ENCODE measurements at places on chromosomes 3 and 15.

- no peak overlapping the region for H3K4me3 ChIP-seq
- no peak overlapping the region for H3K27ac ChIP-seq
- no peaks in the 10 kb centered on the region for H3K4me1 ChIP-seq
- no peak for DNase-seq
- H3K36me3 ChIP-seq = no peaks in the 10 kb centered on the region
These were observed 8.6 kb upstream of the TCAIM start for GRCh38 chr3:44329946-44330345.

- no peak overlapping the region for H3K4me3 ChIP-seq
- DNase-seq = no peak
- H3K4me1 ChIP-seq = peaks cover 3% of the 10 kb centered on the region
- no peak overlapping the region for H3K27ac ChIP-seq
These were observed 95.1 kb upstream of the TNFAIP8L3 start for GRCh38 chr15:51189669-51190385.

DNA sequence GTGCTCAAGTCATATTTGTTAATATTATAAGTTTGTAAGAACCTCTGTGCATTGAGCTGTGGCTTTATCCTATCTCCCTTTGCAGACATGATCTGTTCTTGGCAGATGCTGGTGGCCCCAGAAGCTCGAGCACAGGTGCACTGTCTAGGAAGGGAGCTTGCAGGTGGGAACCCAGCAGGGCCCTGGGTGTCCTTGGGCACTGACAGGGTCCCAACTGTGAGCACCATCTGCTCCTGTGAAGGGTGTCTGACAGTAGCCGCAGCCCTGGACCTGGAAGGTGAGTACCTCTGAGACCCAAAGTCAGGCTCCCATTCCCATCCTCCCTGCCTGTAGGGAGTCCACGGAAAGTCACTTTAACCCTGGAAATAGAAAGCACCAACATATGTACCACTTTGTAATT lies 2.4 kb upstream of the REC114 start:
- DNase-seq = no peak
- no peaks in the 10 kb centered on the region for H3K36me3 ChIP-seq
- H3K27me3 ChIP-seq = peaks cover 23% of the 10 kb centered on the region
- H3K4me1 ChIP-seq = no peaks in the 10 kb centered on the region
- H3K4me3 ChIP-seq = no peak overlapping the region

DNA sequence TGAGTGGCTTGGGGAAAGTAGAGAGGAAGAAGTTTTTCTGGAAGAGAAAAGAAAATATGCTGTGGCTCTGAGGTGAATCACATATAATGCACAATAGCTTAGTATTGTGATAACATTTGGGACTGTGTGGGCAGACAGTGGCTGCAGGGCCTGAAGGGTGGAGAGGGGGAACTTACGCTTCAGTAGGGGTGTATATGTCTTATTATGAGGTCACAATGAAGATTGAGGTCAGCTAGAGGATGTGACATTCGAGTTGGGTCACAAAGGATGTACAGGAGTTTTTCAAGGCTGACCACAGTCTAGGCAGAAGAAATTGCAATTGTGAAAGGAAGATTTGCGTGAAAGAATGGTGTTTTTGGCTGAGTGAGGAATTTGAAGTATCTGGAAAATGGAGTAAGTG lies 414.8 kb downstream of the LPP start:
- DNase-seq = no peak
- H3K36me3 ChIP-seq = no peaks in the 10 kb centered on the region
- H3K4me3 ChIP-seq = no peak overlapping the region
- H3K27me3 ChIP-seq = no peaks in the 10 kb centered on the region

DNA sequence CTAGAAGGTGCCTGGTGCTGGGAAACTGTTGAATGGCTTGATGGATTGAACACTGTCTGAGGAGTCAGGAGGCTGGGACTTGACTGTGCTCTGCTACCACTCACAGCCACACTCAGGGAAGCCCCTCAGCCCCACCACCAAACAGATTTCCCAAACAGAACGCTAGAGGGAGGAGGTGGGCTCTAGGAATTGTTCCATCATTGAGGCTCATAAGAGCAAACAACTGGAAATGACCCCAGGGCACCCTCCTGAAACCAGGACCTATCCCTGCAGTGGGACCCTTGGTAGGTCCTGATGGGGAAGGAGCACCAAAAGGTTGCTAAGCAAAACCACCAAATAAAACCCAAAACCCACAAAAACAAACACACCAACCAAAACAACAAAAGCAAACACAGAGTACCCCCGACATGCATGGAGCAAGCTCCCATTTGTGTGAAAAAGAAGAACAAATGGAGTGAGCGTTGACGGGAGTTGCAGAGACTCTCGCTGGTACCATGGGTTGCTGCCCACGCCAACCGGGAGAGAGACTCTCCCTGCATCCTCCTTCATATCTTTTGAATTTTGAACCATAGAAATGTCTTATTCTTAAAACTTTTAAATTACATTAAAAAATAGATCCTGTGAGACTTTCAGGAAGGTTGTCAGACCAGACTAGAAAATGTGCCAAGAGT lies 45.6 kb downstream of the ABTB1 start:
- no peaks in the 10 kb centered on the region for H3K4me1 ChIP-seq
- no peak overlapping the region for H3K4me3 ChIP-seq
- peaks cover 3% of the 10 kb centered on the region for H3K27me3 ChIP-seq

DNA sequence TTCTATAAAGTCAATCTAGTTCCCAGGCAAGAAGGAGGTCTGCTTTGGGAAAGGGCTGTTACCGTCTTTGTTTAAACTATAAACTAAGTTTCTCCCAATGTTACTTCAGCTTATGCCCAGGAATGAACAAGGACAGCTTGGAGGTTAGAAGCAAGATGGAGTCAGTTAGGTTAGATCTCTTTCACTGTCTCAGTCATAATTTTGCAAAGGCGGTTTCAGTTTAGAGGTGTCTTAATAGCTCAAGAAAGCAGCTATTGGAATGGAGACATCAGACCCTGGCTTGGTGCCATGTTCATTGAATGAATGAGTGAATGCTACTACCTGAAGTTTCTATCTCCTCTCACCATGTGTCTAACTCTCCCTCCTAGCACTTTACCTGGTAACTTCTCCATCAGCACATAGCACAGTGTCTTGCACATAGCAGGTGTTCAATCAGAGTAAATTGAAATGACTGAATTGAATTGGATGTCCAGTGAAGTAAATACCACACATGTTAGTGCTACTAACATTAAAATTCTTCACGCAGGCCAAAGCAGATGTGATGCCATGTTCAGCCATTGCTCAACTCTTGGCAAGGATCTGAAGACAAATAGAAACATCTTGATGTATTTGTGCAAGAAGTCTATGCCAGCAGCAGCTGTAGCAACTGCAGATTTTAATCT lies 28.2 kb downstream of the CLEC3B start:
- H3K36me3 ChIP-seq = no peaks in the 10 kb centered on the region
- no peak for DNase-seq
- no peak overlapping the region for H3K4me3 ChIP-seq

DNA sequence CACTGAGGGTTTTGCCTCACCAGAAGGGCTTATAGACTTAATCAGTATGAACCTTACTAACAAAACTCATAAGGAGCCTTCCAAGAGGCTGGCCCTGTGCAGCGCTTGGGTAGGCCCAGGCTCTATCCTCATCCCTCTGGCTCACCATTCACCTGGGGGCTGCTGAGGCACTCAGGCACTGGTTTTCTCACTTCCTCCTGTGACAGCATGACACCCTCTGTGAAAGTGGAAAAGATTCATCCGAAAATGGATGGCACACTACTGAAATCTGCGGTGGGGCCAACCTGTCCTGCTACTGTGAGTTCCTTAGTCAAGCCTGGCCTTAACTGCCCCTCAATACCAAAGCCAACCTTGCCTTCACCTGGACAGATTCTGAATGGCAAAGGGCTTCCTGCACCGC lies 41.3 kb downstream of the PSMD6 start:
- no peaks in the 10 kb centered on the region for H3K27me3 ChIP-seq
- H3K27ac ChIP-seq = peak overlapping the region; percentile 93
- no peak for DNase-seq
- peaks cover 81% of the 10 kb centered on the region for H3K4me1 ChIP-seq
- peaks cover 70% of the 10 kb centered on the region for H3K36me3 ChIP-seq

- H3K27me3 ChIP-seq = no peaks in the 10 kb centered on the region
- peak overlapping the region; percentile 86 for H3K27ac ChIP-seq
- H3K4me1 ChIP-seq = peaks cover 59% of the 10 kb centered on the region
- H3K36me3 ChIP-seq = peaks cover 61% of the 10 kb centered on the region
- DNase-seq = no peak
These were observed 41.4 kb downstream of the VGLL4 start for GRCh38 chr3:11602239-11602840.

DNA sequence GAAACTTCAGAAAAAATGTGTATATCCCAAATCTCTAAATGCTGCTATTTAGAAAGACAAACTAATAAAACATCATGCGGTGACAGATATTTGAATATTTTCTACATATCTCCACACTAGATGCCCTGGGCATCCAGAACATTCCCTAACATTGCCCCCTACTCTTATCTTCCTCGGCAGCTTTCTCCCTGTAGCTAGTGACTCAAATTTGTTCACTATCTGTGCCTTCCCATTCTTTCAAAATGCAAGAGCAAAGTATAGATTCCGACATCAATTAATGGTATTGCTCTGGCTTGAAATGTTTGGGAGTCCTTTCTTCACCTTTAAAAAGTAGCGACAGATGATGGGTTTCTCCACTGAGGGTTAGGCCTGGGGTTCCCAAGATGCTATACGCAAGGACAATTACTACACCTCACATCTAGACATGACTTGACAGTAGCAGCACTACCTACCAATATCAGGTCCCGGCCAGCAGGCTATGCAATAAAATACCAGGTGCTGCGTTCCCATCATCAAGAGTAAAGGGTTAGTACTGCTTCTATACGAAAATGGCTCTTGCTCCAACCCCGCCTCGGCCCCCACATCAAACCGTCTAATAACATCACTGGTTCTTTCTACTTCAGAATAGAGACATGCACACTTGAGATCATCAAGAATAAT lies 631 bp downstream of the UBR1 start:
- peaks cover 48% of the 10 kb centered on the region for H3K4me1 ChIP-seq
- H3K27ac ChIP-seq = peak overlapping the region; percentile 99
- peaks cover 55% of the 10 kb centered on the region for H3K36me3 ChIP-seq
- H3K27me3 ChIP-seq = no peaks in the 10 kb centered on the region
- peak overlapping the region; percentile 98 for H3K4me3 ChIP-seq
- no peak for DNase-seq

- no peak overlapping the region for H3K27ac ChIP-seq
- H3K4me3 ChIP-seq = no peak overlapping the region
- no peaks in the 10 kb centered on the region for H3K4me1 ChIP-seq
- H3K27me3 ChIP-seq = no peaks in the 10 kb centered on the region
- peaks cover 70% of the 10 kb centered on the region for H3K36me3 ChIP-seq
- DNase-seq = no peak
These were observed 48.1 kb upstream of the DCUN1D1 start for GRCh38 chr3:183028416-183028815.

DNA sequence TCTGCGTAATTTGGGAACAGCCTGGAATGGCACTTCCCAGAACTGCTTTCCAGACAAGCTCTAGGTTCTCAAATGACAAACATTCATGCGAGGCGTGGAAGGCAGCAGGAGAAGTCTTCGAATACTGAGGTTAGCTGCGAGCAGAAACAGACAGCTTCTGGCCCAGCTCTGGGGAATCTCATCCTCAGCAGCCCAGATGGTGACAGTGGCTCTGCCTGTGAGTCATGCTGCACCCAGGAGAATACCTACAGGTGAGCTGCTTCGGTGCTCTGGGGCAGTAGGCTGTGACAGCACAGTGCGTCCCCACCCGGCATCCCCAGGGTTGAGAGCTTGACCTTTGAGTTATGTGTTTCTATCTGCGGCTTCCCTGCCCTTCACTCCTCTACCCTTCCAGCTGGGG lies 258.6 kb downstream of the KLF13 start:
- DNase-seq = no peak
- no peak overlapping the region for H3K27ac ChIP-seq
- H3K4me1 ChIP-seq = no peaks in the 10 kb centered on the region
- no peak overlapping the region for H3K4me3 ChIP-seq
- H3K36me3 ChIP-seq = peaks cover 3% of the 10 kb centered on the region

- DNase-seq = no peak
- H3K27me3 ChIP-seq = no peaks in the 10 kb centered on the region
- peak overlapping the region; percentile 47 for H3K27ac ChIP-seq
- H3K4me3 ChIP-seq = no peak overlapping the region
- no peaks in the 10 kb centered on the region for H3K36me3 ChIP-seq
These were observed 18.0 kb downstream of the NCEH1 start for GRCh38 chr3:172692751-172693338.

DNA sequence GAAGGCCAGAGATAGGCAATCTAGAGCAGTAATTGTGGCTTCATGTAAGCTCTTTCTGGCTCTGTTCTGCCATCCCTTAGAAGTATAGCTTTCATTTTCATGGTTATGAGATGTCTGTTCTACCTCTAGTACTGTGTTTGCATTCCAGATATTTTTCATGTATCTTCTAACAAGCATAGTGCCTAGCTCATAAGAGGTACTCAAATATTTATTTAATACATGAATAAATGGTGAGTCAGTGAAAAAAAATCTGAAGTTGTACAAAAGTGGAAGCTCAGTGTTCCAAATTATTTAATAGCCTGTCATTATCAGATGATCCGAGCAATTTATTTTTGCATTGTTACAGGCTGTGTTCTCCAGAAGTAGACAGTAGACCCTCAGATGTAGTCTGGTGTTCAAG lies 64.3 kb downstream of the OXSM start:
- no peaks in the 10 kb centered on the region for H3K27me3 ChIP-seq
- no peak overlapping the region for H3K4me3 ChIP-seq
- peaks cover 11% of the 10 kb centered on the region for H3K4me1 ChIP-seq
- H3K27ac ChIP-seq = no peak overlapping the region
- no peak for DNase-seq

DNA sequence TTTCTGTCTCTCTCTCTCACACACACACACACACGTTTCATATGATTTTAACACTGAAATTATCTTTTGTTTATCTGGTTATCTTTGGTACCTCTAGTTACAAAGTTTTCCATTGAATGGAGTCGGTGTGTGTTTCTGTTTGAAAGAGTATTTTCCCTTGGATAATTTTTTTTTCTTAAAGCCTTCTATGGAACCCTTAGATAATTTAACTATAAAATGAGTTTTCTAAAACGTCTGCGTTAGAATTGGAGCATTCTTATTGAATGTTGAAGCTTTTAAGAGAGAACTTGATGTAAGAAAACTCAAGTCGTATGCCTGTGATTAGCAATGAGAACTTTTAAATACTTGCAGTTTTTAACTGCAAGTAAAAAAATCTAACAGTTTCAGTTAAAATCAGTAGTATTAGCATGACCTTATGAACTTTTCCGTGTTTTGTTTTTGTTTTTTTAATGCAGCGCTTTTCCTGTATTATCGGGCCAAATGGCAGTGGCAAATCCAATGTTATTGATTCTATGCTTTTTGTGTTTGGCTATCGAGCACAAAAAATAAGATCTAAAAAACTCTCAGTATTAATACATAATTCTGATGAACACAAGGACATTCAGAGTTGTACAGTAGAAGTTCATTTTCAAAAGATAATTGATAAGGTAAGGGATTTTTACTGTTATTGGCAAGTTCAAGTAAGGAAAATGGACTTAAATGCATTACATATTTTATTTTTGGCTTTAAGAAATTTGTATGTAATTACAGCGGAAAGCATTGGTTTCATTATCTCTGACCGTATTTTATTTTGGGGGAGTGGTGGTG lies 3.0 kb downstream of the SMC4 start:
- H3K27ac ChIP-seq = peak overlapping the region; percentile 35
- DNase-seq = no peak
- peaks cover 87% of the 10 kb centered on the region for H3K36me3 ChIP-seq
- peak overlapping the region; percentile 97 for H3K4me3 ChIP-seq

- H3K27ac ChIP-seq = no peak overlapping the region
- H3K4me3 ChIP-seq = no peak overlapping the region
- no peak for DNase-seq
- peaks cover 55% of the 10 kb centered on the region for H3K4me1 ChIP-seq
- H3K27me3 ChIP-seq = no peaks in the 10 kb centered on the region
- H3K36me3 ChIP-seq = no peaks in the 10 kb centered on the region
These were observed 66.7 kb upstream of the STT3B start for GRCh38 chr3:31465999-31466398.

Data from activated T-cell treated with anti-CD3 and anti-CD28 coated beads, Interleukin-2, amount 50 U/mL, for 24 hours (primary cell).